ENCODE measurements at places on chromosomes 12 and 14. TPM values are rescaled to one million over a fixed set of nuclear protein-coding genes. Genes with fewer than 3 reads are reported as not detected.

DNA sequence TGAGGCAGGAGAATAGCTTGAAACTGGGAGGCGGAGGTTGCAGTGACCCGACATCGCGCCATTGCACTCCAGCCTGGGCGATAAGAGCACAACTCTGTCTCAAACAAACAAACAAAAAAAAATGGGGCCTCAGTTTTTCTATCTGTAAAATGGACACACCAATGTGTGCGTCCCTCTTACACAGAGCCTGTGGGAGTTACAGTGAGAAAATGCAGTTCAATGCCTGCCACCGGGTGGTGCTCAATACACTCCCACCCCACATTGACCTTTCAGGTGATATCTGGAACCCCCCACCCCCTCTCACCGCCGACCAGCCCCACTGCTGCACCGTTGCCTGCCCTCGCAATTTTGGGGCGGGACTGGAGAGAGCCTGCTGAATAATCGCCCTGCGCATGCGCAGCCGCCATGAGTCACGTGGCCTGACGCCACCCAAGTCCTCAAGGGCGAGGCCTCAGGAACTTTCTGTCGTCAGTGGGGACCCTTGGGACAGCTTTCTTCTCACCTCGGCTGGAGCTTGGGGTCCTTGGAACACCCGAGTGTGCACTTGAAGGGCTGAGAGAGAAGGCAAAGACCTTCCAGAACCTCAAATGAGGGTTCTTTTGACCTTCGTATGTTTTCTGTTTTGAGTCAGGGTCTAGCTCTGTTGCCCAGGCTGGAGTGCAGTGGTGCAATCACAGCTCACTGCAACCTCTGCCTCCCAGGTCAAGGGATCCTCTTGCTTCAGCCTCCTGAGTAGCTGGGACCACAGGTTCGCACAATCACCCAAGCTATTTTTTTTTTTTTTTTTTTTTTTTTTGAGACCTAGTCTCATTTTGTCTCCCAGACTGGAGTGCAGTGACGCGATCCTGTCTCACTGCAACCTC, 14.6 kb upstream of the CABP1 start:
- no peak for ATAC-seq

DNA sequence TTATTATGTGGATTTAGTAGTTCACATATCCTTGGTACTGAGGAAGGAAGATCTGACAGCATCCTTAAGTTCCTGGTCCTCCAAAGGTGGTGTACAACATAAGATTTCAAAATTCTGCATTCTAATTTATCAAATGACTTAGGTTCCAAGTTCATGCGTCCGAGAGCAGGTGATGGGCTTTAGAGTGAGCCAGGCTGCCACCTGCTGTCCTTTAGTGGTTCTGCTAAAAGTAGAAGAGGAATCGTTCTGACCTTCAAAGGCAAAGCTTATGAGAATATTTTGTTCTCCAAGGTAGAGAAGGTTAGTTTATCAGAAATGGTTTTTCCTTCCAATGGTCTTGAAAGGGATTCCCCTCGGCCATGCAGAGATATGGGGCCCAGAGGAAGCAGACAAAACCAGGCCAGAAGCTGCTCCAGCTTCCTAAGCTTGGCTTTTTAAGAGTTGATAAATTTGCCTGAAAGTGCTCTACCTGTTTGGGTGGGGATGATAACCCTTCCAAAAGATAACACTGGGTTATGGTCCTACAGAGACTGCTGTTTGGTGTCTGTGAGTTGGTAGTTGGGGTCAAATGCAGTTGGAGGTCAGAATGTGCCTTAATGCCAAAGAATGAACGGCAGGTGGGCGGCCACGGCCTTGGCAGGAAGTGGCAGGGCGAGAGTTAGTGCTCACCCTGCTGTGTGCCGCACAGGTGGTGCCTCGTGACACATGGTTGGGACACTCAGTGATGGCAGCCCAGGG, 29.1 kb upstream of the LRTM2 start:
- no peak for ATAC-seq

DNA sequence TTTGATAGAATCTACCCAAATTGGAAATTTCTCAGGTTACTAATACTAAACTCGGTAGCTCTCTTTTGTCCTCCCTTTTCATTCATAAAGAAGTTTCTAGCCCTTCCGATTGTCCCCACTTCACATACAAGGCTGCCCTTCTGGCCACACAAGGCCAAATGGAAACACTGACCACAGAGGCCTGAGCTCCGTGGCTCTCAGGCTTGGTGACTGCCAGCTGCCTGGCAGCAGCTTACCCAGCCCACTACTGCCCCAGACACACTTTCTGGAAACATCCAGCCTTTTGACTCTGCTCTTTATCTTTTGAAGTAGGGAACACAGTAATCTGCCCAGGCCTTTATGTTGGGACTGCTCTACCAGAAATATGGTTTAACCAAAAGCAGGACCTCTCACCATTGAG, 167.2 kb downstream of the GCH1 start:
- no peak for ATAC-seq

Gene POTEM
- not detected for total RNA-seq

DNA sequence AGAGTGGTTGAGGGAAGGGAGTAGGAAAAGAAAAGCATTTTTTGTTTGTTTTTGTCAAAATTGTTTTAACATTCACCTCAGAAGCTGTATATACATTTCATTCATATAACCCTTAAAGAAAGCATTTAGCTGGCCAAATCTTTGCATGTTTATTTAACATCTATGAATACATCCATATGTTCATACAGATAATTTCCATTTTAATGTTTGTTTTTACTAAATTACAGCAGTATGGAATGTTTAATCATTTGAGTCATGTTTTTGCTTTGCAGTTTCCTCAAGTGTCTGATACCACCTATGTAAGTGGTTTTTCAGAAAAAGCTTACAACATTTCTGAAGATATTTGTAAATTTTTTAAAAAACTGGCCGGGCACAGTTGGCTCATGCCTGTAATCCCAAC, 84.3 kb upstream of the ATF1 start:
- no peak for ATAC-seq

DNA sequence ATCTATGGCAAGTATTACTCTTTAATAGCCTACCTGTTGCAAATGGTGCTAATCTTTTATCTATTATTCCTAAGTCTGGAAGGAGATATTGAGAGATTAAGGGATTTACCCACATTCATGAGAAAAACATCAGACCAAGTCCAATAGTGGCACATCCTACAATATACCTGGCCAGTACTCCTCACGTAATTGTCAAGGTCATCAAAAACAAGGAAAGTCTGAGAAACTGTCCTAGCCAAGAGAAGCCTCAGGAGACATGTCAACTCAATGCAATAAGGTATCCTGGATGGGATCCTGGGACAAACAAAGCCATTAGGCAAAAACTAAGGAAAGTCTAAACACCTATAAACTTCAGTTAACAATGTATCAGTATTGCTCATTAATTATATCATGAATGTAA, 12.5 kb downstream of the NR2C1 start:
- no peak for ATAC-seq

DNA sequence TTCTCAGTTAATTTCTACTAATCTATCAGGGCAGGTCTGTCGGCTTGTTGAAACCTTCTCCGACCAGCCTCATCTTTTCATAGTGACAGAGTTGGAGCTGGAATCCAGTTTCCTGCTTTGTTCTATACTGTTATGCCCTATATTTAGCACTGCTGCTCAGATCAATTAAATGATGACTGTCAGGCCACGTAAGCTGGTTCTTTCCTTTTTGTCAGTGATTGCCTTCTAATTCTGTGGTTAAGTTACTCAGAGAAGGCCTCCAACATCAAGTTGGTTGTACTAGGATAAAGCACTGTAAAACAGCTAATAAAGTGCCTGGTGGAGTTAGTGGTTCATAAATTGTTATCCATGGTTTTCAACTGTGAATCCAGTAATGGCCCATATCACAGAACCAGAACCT, 22.6 kb downstream of the DERA start:
- ATAC-seq, result no peak

DNA sequence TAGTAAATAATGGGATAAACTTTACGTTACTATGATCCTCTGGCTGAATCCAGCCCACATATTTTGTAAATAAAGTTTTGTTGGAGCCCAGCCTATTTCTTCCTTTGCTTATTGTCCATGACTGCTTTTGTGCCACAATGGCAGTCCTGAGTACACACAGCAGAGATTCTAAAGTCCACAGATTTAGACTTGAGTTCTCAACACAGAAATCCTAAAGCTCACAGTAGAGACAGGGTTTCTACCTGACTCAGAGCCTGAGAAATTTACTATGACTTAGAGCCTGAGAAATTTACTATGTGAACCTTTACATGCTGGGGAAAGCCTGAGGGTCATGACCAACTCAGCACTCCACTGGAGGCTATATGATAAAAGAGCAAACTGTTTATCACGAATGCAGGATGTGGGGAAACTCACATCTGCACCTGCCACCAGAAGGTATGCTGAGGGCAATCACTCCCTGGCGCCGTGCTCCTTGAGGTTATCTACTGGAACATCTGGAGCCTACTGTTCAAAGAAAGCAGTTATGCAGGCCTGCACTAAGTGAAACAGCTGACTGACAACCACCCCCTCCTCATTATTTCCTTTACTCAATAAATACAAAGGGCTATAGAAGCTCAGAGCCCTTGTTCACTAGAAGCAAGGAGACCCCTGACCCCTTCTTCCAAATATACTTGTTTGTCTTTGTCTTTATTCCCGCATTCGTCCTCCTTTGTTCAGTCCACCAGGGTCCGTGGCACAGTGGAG, 52.6 kb upstream of the BICD1 start:
- ATAC-seq, result no peak

- peak; percentile 92 for ATAC-seq
These were observed 66.4 kb downstream of the PPM1A start for GRCh38 chr14:60315196-60315990.

- ATAC-seq, result no peak
These were observed 4.4 kb upstream of the NPAS3 start for GRCh38 chr14:32934073-32934880.

DNA sequence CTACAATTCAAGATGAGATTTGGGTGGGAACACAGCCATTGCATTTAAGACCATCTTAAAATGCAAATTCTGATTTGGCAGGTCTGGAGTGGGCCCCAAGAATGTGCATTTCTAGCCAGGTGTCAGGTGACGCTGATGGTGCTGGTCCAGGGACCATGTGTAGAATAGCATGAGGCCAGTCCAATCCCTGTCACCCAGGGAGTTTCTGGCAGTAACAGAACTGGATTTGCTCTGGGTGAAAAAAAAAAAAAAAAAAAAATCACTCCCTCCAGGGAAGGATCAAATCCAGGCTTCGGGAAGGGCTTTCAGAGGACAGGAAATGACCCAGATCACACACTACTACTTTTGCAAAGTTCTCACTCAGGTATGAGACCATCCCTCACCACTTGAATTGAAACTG, 213.2 kb upstream of the NOS1 start:
- ATAC-seq, result no peak

DNA sequence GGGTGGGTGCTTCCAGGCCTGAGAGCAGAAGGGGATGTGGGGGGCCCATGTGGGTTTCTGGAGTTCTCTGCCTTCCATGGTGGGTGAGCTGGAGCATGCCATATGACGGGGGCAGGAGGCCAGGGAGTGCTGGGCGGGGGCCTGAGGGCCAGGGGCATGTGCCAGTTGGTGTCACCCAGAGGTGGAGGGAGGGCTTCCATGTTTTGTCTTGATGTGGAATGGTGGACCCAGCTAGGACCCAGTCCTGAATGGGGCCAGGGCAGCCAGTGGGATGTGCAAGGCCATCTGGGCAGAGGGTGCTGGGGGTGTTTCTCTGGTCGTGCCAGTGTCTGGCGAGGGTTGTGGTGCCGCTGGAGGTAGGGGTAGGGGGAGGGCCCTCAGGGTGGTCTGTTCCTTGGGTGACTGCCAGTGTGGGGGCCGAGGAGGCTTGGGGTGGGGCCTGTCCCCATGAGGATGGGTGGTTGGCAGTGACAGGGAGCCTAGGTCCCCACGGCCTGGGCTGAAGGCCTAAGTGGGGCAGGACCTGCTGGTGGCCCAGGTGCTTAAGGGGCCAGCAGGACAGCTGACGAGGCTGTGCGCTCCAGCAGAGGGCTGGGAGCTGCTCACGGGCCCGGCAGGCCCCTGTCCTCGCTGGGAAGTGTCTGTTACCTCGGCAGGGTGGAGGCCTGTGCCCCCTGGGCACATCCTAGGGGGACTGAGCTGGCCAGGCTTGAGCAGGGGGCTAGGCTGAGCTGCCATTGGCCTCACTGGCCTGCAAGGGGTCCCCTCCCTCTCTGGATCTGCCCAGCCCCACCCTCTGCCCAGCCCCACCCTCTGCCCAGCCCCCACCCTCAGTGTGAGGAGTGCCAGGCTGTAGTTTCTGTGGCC, 26.8 kb downstream of the CEP170B start:
- peak; percentile 7 for ATAC-seq

Gene SLC25A47
- total RNA-seq, result 0.05 TPM

Gene ACRBP
- total RNA-seq, result 0.67 TPM

DNA sequence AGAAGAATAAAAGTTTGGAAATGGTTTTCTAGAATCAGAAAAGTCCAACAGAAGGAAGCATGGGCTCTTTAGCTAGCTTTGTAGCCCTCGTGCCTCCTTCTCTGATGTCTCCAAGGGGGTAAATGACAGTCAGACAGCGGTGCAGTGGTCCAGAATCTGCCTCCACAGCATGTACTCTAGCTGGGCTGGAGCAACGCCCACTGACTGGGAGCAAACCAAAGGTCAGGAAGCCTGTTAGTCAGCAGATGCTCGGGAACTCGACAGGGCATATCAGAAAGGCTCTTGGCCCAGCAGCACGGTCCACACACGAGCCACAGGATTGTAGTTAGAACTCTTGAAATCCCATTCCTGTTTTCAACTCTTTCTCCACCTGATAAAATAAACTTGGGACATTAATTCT, 164.3 kb downstream of the GRIN2B start:
- ATAC-seq, result no peak

- no peak for ATAC-seq
These were observed 33.5 kb downstream of the DAD1 start for GRCh38 chr14:22555384-22556011.

GRCh38 chr12:51077930-51078329, 5.5 kb downstream of the CSRNP2 start:
- peak; percentile 94 for ATAC-seq

Gene TUNAR
- total RNA-seq, result 12.0 TPM

Gene EXOC3L4
- 0.10 TPM for total RNA-seq

Gene C3AR1
- 0.34 TPM for total RNA-seq

- no peak for ATAC-seq
These were observed 151.1 kb downstream of the DACT1 start for GRCh38 chr14:58788655-58789503.

DNA sequence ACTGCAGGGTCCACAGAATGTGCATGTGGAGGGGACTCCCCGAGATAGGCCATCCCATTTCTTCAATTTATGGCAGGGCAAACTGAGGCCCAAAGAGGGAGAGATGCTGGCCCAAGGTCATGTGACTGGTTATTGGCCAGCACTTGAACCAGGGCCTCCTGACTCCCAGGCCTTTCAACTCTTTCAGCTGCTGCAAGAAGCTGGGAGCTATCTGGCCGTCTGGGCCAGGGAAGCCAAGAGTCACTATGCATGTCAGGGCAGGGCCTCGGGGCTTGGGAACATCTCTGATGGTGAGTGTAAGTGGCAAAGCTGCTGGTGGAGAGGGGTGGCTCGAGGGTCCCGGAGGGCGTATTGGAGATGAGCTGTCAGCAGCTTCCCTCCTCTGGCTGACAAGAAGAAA, 9.5 kb upstream of the LTBP2 start:
- ATAC-seq, result no peak

GRCh38 chr12:93373961-93374656, 3.6 kb upstream of the NUDT4 start:
- no peak for ATAC-seq

GRCh38 chr12:46516238-46516932, 143.8 kb upstream of the SLC38A2 start:
- ATAC-seq, result no peak

All from motor neuron (in vitro differentiated cells).